ENCODE measurements at places on chromosomes 16 and 17.

GRCh38 chr17:76000016-76000754 is 470 bp upstream of the CDK3 start:
- DNase-seq: no peak

DNA sequence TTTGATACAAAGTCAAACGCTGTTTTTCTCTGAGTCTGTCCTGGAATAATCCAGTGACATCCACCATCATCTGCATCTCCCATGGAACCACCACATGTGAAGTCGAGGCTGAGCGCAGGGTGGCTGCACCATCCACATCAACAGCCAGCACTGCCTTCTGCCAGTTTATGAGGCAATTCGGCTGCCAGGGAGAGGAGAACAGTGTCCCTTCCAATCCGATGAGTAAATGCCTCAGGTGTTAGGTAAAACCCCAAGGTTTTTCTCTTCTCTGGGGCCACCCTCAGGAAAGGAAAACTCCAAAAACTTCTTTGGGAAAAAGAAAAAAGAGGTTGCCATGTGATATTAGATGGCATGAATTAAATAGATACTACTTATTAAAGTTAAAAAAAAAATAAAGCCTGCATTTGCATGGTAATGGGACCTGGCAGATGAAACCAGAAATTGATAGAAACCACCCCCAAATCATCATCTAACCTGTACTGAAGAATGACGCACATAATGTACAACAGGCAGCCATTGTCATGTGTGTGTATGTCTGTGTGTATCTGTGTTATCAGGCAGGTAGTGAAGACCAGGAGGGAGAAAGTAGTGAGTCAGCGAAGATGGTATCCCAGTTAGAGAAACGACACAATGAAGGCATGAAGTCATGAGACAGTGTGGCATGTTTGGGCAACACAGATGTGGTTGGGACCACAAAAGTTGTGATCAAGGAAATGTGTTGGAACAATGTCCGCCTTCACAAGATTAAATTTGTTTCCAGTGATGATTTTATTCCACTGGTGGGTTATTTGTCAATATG is 478.7 kb downstream of the CDH13 start:
- no peak for DNase-seq

DNA sequence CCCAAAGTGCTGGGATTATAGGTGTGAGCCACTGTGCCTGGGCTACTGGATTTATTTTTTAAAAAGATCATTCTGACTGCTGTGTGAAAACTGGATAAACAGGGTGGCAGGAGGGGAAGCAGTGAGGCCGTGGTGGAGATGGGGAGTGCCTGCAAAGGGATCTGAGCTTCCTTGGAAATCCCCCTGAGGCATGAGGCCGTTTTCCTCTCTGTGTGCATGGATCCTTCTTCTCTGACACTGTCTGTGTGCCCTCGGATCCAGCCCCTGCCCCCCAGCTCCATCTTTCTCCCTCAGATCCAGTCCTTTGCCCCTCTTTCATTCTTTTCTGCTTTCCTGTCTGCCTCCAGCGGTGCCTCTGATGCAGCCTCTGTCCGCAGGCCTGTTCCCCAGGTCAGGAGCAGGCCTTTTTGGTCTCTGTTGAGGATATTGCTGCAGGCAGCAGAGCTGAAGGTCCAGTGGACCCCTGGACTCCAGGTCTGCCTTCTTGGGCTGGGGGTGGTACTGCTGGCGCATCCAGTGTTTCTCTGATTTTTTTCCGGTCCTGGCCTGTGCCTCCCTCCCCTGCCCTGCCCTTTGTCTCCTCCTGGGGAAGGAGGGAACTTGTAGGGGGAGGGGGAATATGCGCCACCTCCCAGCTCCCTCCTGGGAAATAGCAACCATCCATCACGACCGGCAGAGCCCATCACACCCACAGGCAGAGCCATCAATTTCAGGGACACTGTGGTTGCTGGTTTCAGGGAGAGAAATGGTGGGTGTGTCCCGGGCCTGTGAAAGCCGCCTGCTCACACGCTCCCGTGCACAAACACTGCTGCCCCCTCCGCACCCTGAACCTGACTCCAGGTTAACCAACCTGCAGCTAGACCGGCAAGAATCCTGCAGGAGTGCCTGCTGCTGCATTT is 17.0 kb downstream of the MGAT5B start:
- no peak for DNase-seq

- no peak for DNase-seq
Measured at GRCh38 chr17:27993723-27994310, 48.7 kb upstream of the NLK start.

GRCh38 chr16:69084289-69084688 is 21.2 kb upstream of the HAS3 start:
- no peak for DNase-seq

- no peak for DNase-seq
Measured at GRCh38 chr17:27660436-27660835, 29.4 kb downstream of the LGALS9 start.

- no peak for DNase-seq
Measured at GRCh38 chr16:80298676-80299075, 242.1 kb upstream of the DYNLRB2 start.

DNA sequence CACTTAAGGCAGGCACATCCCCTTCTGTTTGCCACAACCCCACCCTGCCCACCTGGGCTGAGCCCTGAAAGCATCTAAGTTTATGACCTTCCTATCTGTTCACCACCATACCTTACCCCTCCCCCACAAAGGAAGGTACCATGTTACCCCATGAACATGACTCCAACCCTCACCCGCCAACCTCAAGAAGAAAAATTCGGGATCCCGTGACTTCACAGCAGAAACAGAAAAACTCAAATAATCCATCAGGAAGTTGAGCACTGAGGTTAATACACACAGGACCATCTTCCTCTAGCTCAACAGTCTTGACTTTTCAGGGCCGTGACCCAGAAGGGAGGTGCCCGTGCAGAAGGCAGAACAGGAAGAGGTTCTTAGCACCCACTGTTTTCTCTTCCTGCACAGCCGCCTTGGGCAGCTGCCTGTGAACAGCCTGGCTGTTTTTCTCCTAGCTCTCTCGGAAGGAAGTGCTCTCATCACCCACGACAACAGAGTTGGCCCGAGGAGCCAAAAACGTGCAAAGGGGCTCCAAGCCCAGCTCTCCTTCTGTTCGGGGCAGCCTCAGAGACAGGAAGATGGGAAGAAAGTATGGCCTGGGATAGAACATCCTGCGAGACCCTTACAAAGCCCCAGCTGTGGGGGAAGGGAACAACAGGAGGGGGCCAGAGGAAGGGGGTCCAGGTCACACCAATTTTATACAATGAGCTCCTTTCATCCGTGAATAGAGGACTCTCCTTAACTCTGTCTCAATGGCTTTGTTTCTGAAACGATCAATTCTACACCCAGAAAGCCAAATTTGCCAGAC is 101.1 kb downstream of the XYLT1 start:
- no peak for DNase-seq

GRCh38 chr17:49390548-49391324 is 23.9 kb downstream of the PHB1 start:
- peak; percentile 30 for DNase-seq

DNA sequence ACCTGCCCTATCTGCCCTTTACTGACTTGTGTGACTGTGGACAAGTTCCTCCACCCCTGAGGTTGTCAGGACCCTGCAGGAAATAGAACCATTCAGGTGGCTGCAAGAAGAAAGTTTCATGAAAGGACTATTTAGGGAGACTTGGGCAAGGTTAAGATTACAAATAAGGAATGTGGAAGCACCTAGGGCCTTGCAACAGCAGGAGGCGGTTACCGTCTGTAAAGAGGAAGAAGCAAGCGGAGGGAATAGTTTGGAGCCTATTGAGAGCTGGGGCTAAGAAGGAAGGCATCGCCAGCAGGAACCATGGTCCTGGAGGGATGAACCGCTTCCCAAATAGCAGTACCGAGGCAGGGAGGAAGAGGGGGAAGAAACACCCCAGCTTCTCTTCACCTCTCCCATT is 132.4 kb downstream of the PRKCB start:
- DNase-seq: no peak

DNA sequence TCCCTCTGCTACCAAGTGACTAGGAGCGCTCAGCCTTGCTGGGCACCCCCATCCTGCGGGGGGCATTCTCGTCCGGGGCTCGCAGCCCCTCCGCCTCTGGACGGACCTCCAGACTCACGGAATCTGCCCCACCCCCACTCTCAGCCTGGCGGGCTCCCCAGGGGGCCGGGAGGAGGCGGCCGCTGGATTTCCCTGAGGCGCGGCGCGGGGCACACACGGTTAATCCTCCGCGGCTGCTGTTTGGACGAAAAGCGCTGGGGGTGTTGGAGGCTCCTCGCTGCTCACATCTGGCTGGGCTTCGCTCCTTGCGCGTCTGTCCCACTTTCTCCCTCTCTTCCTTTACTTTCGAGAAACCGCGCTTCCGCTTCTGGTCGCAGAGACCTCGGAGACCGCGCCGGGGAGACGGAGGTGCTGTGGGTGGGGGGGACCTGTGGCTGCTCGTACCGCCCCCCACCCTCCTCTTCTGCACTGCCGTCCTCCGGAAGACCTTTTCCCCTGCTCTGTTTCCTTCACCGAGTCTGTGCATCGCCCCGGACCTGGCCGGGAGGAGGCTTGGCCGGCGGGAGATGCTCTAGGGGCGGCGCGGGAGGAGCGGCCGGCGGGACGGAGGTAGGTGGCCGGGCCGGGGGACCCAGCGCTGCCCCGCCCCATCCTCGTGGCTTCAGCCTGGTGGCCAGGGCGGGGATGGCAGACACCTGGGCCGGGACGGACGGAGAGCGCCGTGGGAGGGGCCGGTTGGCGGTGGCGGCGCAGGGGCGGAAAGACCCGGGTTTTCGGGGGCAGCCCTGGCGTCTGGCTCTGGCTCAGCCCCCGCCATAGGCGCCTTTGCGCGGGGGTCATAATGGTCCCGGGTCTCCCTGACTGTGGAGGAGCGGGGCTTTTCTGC is at the start of gene C1QTNF1:
Gene C1QTNF1, plus strand, starts transcription at position 284 of the 886 bp plus-strand sequence. CDS start 19,800 bp downstream, outside the sequence.
- DNase-seq: peak; percentile 82

GRCh38 chr17:57085448-57086068 is 512 bp downstream of the AKAP1 start:
- DNase-seq: peak; percentile 70

- peak; percentile 86 for DNase-seq
Measured at GRCh38 chr17:6666077-6666521, 14.5 kb downstream of the C17orf100 start.

GRCh38 chr16:48317614-48318315 is 67.4 kb downstream of the SIAH1 start:
- DNase-seq: peak; percentile 39

- peak; percentile 83 for DNase-seq
Measured at GRCh38 chr17:17303010-17303846, at the start of gene NT5M. NT5M (plus strand) TSS chr17:17303373; CDS start chr17:17303551, 178 bp downstream.

DNA sequence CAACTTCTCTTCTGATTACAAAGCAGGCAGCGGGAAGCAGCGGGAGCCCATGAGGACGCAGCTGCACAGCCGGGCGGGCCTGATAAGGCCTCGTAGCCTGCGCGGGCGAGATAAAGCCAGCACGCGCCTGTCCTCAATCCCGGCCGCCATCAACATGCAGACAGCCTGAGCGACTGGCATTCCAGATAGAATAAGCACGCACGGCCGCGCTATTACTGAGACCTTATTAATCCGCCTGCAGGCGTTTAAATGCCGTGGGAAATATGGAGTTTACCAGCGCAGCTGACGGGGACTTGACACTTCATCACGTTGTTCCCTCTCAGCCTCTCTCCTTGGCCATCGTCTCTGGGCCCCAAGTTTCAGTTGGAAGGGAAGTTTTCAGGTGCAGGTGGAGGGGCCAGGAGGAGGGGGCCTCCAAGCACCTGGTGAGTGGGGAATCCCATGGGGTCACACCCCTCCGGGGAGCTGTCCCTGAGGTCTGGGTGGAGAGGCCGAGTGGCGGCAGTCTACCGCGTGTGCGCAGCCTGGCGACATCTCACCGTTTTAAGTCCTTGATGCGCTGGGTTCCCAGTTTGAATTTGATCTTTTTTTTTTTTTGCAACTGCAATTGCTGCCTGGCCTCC is 27.3 kb upstream of the CBFA2T3 start:
- peak; percentile 67 for DNase-seq

DNA sequence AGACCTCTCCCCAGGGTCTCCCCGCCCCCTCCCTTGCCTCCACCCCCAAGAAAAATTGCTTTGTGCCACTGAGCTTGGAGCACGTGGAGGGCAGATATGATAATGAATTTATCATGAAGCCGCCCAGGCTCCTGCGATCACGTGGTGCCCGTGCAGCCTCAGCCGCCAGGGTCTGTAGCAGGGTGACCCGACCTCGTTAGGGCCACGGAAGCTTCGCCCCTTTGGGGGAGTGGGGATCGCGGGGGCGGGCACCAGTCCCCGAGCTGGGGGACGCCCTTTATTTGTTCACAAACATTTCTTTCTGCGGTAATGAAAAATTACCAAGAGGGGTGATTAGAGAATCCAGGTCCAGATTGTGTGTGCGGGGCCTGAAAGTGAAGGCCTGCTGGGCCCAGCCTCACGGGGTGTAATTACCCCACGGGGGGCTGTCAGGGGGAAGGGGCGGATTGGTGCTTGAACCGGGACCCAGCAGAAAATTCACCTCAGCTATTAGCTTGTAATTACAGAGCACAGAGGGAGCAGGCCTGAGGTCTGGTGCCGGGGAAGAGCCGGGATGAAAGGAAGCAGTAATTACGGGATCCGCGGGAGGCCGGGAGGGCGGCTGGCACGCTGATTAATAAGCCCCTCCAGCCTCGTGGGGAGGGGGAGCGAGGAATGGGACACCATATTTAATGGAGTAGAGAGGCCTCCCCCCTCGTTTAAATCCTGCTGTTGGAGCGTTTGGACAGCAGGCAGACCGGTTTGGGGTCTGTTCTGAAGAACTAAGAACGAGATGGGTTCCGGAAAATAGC is 13.3 kb downstream of the GSE1 start:
- no peak for DNase-seq

- DNase-seq: peak; percentile 69
Measured at GRCh38 chr16:30903596-30903995, 7.2 kb downstream of the CTF1 start.

- no peak for DNase-seq
Measured at GRCh38 chr17:10821770-10822169, 16.1 kb downstream of the PIRT start.

GRCh38 chr17:50394711-50395110 is 2.6 kb downstream of the LRRC59 start:
- DNase-seq: no peak

- DNase-seq: no peak
Measured at GRCh38 chr17:54771409-54771915, 129.2 kb upstream of the TOM1L1 start.

GRCh38 chr17:50507871-50508572 is at the start of gene MYCBPAP:
MYCBPAP (plus strand) TSS chr17:50508439; CDS start chr17:50508675, 236 bp downstream.
- peak; percentile 91 for DNase-seq

GRCh38 chr17:39753514-39754160 is 15.9 kb downstream of the GRB7 start:
- peak; percentile 60 for DNase-seq

- DNase-seq: no peak
Measured at GRCh38 chr17:65064452-65065019, 8.0 kb upstream of the GNA13 start.

GRCh38 chr17:47993031-47993564 is 22.2 kb downstream of the CDK5RAP3 start:
- DNase-seq: no peak

- no peak for DNase-seq
Measured at GRCh38 chr17:60168654-60169053, 18.9 kb downstream of the CA4 start.

Data from femur (tissue), 1 donor.